ENCODE measurements at places on chromosomes 1 and 21.

DNA sequence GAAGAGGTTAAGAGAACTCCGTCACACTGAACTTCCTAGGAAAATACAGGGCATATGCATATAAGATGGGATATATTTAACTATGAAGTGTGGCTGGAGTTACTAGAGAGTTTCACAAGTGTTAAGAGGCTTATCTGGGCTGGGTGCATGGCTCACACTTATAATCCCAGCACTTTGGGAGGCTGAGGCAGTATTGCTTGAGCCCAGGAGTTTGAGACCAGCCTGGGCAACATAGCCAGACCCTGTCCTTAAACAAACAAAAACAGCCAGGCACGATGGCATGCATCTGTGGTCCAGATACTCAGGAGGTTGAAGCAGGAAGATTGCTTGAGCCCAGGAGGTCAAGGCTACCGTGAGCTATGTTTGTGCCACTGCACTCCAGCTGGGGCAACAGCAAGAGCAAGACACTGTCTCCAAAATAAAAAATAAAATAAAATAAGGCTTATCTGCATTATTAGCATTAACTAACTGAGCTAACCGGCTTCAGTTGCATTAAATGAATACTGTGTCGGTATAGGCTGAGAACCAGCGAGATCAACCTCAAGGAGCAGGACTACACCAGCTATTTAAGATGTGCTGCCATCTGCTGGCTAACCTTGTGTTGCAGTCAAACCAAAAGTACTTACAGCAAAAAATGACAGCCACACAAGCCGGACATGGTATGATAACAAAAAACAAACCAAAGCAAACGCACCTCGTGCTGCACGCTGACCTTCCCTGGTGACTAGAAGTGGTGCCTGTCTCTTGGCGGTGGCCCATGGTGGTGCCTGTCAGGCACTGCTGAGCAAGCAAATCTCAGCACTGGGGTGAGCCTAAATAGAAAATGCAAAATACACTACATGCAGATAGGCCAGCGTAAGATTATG lies 19.7 kb upstream of the RBBP5 start:
- DNase-seq, result peak; percentile 31

GRCh38 chr1:109500941-109501381 lies 7.1 kb downstream of the CYB561D1 start:
- DNase-seq, result no peak

- DNase-seq, result no peak
These were observed 4.3 kb upstream of the S100A9 start for GRCh38 chr1:153353226-153353947.

DNA sequence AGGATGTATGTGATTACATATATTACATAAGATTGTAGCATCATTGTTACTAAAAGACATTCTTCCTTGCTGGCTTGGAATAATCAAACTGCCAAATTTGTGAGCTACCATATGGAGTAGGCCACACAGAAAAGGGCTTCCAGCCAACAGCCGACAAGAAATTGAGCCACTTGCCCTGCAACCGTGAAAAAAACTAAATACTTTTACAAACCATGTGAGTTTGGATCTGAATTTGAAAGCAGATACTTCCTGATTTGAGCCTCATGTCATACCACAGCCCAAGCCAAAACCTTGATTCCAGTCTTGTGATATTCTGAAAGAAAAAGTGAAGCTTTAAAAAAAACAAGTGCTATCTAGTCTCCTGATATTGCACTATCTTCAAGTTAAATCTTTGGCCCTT lies 55.6 kb upstream of the PRMT6 start:
- no peak for DNase-seq

GRCh38 chr1:33273406-33273805 lies 17.1 kb downstream of the ZNF362 start:
- no peak for DNase-seq

- DNase-seq, result no peak
These were observed 19.6 kb upstream of the ERO1B start for GRCh38 chr1:236301080-236301957.

DNA sequence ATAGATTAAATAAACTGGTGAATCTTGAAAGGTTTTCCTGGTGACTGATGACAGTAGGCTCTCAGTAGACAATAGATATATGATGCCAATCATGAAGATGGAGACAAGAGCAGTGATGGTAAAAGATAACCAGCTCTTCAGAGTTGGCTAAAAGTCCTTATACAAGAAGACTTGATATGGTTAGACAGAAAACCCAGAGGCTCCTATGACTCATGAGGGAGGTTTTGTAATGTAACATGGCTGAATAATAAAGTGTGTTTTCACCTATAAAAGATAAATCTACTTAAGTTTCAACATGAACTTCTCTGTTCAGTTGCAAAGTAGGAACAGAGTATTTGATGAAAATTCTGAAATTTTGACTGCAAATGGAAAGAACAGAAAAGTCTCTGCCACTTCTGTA lies 12.7 kb upstream of the CRNN start:
- DNase-seq, result no peak

GRCh38 chr1:234778221-234779159 lies 168.5 kb upstream of the IRF2BP2 start:
- no peak for DNase-seq

All from GM12891 (cell line).